ENCODE measurements at places on chromosomes 5 and 9. TPM values are rescaled to one million over a fixed set of nuclear protein-coding genes. Genes with fewer than 3 reads are reported as not detected.

- DNase-seq: no peak
- H3K27me3 ChIP-seq: no peaks in the 10 kb centered on the region
- H3K27ac ChIP-seq: no peak overlapping the region
- H3K36me3 ChIP-seq: no peaks in the 10 kb centered on the region
These were observed 26.6 kb downstream of the PTPDC1 start for GRCh38 chr9:94110821-94111252.

DNA sequence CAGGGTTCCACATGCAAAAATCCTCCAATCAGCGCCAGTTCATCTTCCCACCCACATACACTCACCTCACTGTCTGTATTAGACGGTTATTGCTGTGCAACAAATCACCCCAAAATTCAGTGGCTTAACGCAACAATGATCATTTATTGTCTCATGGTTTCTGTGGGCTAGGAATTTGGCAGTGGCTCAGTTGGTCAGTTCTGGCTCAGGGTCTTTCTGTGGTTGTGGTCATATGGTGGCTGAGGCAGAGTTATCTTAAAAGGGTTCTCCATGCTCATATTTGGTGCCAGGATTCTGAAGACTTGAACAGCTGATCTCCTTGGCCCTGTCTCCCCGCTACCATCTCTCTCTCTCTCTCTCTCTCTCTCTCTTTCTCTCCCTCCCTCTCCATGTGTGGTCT lies 12.9 kb downstream of the ZNF618 start:
- H3K27ac ChIP-seq: no peak overlapping the region
- no peak for DNase-seq
- no peaks in the 10 kb centered on the region for H3K27me3 ChIP-seq

- H3K27me3 ChIP-seq: no peaks in the 10 kb centered on the region
- H3K27ac ChIP-seq: no peak overlapping the region
- DNase-seq: no peak
These were observed 27.6 kb downstream of the TPD52L3 start for GRCh38 chr9:6355728-6356127.

DNA sequence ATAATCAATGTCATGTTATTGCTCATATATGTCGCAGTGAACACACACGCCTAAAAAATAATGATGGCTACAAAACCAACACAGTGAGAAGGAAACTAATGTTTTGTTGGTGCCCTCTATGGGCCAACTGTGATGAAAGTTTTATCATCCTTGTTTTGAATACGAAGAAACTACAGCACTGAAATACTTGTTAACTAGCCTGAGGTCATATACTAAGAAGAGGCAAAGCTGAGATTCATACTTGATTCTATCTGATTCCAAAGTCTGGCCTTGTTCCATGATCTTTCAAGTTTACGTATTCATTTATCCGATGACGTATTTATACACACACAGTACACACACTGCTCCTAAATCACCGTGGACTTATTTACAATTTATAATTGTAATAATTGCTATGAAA lies 16.1 kb upstream of the DRD1 start:
- peaks cover 5% of the 10 kb centered on the region for H3K27me3 ChIP-seq
- no peaks in the 10 kb centered on the region for H3K36me3 ChIP-seq
- H3K4me1 ChIP-seq: peaks cover 4% of the 10 kb centered on the region
- DNase-seq: no peak

DNA sequence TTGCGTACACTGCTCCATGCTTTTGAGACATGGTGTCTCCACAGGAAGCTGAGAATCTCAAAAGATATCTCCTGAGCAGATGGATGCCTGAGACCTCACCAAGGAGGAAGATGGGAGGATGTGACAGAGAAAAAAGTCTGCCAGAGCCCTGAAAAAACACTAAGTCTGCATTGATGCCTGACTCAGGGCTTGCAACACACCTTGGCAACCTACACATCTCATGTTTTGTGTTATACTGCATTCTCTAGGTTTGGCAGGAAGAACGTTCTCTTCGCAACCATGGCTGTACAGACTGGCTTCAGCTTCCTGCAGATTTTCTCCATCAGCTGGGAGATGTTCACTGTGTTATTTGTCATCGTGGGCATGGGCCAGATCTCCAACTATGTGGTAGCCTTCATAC lies 19.2 kb downstream of the SLC22A4 start:
- no peak overlapping the region for H3K27ac ChIP-seq
- DNase-seq: no peak
- H3K4me3 ChIP-seq: no peak overlapping the region
- no peaks in the 10 kb centered on the region for H3K27me3 ChIP-seq
- no peaks in the 10 kb centered on the region for H3K36me3 ChIP-seq

- peaks cover 4% of the 10 kb centered on the region for H3K4me1 ChIP-seq
- H3K4me3 ChIP-seq: no peak overlapping the region
- no peaks in the 10 kb centered on the region for H3K27me3 ChIP-seq
- H3K36me3 ChIP-seq: peaks cover 2% of the 10 kb centered on the region
- no peak for DNase-seq
These were observed 32.1 kb downstream of the PWWP2A start for GRCh38 chr5:160087199-160087598.

- no peak overlapping the region for H3K4me3 ChIP-seq
- H3K27me3 ChIP-seq: no peaks in the 10 kb centered on the region
- H3K36me3 ChIP-seq: no peaks in the 10 kb centered on the region
- no peaks in the 10 kb centered on the region for H3K4me1 ChIP-seq
These were observed 128.0 kb downstream of the RASEF start for GRCh38 chr9:82934949-82935348.

- H3K27ac ChIP-seq: no peak overlapping the region
- peaks cover 3% of the 10 kb centered on the region for H3K36me3 ChIP-seq
- no peaks in the 10 kb centered on the region for H3K27me3 ChIP-seq
- no peak overlapping the region for H3K4me3 ChIP-seq
These were observed 17.2 kb downstream of the TRIM14 start for GRCh38 chr9:98101868-98102273.

GRCh38 chr5:125603321-125603720 lies 819.9 kb upstream of the GRAMD2B start:
- no peaks in the 10 kb centered on the region for H3K27me3 ChIP-seq
- H3K27ac ChIP-seq: no peak overlapping the region
- no peaks in the 10 kb centered on the region for H3K4me1 ChIP-seq
- DNase-seq: no peak
- no peaks in the 10 kb centered on the region for H3K36me3 ChIP-seq

DNA sequence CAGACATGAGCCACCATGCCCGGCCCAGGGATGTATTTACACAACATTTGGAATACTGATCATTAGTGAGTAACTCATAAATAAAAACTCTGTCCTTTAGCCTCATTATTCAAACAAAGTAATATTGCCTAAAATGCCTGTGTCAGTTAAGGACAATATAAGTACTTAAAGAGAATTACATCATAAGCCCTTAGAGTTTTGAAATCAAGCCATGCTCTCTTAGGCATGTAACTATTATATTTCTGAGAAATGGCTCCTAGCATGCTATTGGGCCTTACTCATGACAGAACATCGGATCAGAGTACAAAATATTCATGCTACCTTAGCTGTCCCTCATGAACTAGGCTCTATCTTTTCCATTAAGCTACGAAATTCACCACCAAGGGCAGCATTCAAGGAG lies 309.3 kb downstream of the CHSY3 start:
- DNase-seq: no peak
- H3K4me1 ChIP-seq: no peaks in the 10 kb centered on the region
- no peak overlapping the region for H3K4me3 ChIP-seq

DNA sequence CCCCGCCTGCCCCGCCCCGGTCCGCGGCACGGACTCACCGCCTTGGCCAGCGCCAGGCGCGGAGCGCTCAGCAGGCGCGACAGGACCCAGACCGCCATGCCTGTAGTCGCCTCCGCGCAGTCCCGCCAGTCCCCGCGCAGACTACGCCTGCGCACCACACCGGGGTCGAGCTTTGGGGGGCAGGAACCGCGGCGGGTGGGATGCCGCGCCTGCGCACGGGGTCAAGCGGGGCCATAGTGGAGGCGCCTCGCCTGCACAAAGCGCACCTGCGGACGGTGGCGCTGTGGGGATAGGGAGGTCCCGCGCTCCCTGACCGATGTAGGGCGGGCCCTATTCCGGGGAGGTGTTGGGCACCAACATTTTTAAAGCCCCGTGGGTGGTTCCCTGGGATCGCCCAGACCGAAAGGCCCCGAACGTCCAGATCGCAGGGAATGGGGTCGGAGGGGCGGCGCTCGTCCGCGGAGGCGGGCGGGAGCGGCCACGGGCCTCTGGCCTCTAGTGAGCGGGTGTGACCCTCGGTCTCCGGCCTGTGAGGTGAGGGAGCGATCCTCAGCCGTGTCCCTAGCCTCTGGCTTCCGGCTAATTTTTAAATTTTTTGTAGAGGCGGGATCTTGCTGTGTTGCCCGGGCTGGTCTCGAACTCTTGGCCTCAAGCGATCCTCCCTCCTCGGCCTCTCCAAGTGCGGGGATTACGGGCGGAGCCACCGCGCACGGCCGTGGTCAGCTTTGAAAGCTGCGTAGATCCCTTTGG lies 70.8 kb upstream of the LPCAT1 start:
- peak overlapping the region; percentile 60 for H3K4me3 ChIP-seq
- peaks cover 3% of the 10 kb centered on the region for H3K4me1 ChIP-seq
- no peaks in the 10 kb centered on the region for H3K36me3 ChIP-seq
- DNase-seq: peak; percentile 95
- peak overlapping the region; percentile 72 for H3K27ac ChIP-seq
- H3K27me3 ChIP-seq: no peaks in the 10 kb centered on the region

GRCh38 chr9:129069862-129070641 lies 10.9 kb upstream of the DOLPP1 start:
- no peaks in the 10 kb centered on the region for H3K27me3 ChIP-seq
- no peak for DNase-seq
- peaks cover 21% of the 10 kb centered on the region for H3K36me3 ChIP-seq
- no peak overlapping the region for H3K4me3 ChIP-seq
- H3K4me1 ChIP-seq: no peaks in the 10 kb centered on the region

GRCh38 chr9:82572146-82572545 lies 490.8 kb downstream of the RASEF start:
- DNase-seq: no peak
- no peak overlapping the region for H3K4me3 ChIP-seq
- no peaks in the 10 kb centered on the region for H3K27me3 ChIP-seq
- no peaks in the 10 kb centered on the region for H3K36me3 ChIP-seq

- no peaks in the 10 kb centered on the region for H3K36me3 ChIP-seq
- H3K27ac ChIP-seq: no peak overlapping the region
- no peaks in the 10 kb centered on the region for H3K27me3 ChIP-seq
- no peak for DNase-seq
- H3K4me1 ChIP-seq: no peaks in the 10 kb centered on the region
These were observed 54.1 kb downstream of the GDA start for GRCh38 chr9:72203205-72203803.

MSMP gene
- not detected for total RNA-seq

LVRN gene
- 0.20 TPM for total RNA-seq

RNF180 gene
- 14.0 TPM for total RNA-seq

ELAVL2 gene
- not detected for total RNA-seq

DMGDH gene
- total RNA-seq: 0.78 TPM

PLPP1 gene
- total RNA-seq: 56.1 TPM

ITGA2 gene
- 17.7 TPM for total RNA-seq

All from upper lobe of right lung (tissue), 1 donor.